ENCODE measurements at places on chromosomes 5 and 9.

- H3K4me3 ChIP-seq = no peak overlapping the region
- no peak overlapping the region for H3K27ac ChIP-seq
- no peaks in the 10 kb centered on the region for H3K36me3 ChIP-seq
- H3K4me1 ChIP-seq = no peaks in the 10 kb centered on the region
- no peaks in the 10 kb centered on the region for H3K27me3 ChIP-seq
- DNase-seq = no peak
Observed at GRCh38 chr5:3202570-3202969, 393.1 kb upstream of the IRX1 start.

GRCh38 chr5:149605998-149606724, 24.9 kb downstream of the ARHGEF37 start:
- H3K4me1 ChIP-seq = no peaks in the 10 kb centered on the region
- H3K4me3 ChIP-seq = no peak overlapping the region
- H3K27ac ChIP-seq = no peak overlapping the region
- no peak for DNase-seq

GRCh38 chr5:54959673-54960418, 25.5 kb downstream of the ESM1 start:
- no peak overlapping the region for H3K4me3 ChIP-seq
- no peaks in the 10 kb centered on the region for H3K4me1 ChIP-seq
- no peak for DNase-seq
- no peaks in the 10 kb centered on the region for H3K36me3 ChIP-seq

- no peaks in the 10 kb centered on the region for H3K4me1 ChIP-seq
- no peaks in the 10 kb centered on the region for H3K36me3 ChIP-seq
- H3K4me3 ChIP-seq = no peak overlapping the region
- H3K27ac ChIP-seq = no peak overlapping the region
- no peak for DNase-seq
- no peaks in the 10 kb centered on the region for H3K27me3 ChIP-seq
Observed at GRCh38 chr9:87271696-87272477, 225.8 kb upstream of the DAPK1 start.
